Fibroblast of the conjunctiva (primary cell): ENCODE measurements at places on chromosomes 16 and 17.

GRCh38 chr16:47946092-47946491, 209.7 kb downstream of the ABCC12 start:
- no peak for DNase-seq

- DNase-seq = peak; percentile 5
Observed at GRCh38 chr17:14792746-14793145, 472.4 kb downstream of the PMP22 start.

DNA sequence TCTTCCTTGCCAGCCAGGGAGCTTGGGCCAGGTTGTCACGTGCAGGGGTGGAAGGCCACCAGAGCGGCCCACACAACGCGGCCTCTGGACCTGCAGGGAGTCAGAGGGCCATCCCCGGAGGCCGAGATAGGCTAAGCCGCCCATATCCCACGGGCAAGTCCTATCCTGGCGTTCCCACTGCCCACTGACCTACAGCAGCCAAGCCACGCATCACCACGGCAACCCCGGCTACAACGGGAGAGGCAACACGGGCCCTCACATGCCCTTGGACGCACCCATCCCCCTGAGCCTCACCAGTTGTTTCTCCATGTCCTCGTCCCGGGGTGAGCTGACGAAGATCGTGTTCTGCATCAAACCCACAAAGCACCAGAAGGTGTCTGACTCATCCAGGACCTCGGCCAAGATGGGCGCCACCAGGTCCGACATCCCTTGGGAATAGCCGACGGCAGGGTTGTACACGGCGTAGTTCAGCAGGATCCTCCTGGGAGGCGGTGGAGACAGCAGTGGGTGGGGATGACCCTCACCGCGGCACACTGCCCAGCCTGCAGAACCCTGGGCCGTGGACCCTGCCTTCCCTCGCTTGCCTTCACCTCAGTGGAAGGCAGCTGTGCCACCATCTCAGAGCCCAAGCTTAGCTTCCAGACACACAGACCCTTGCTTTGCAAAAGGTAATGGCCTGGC, 88.2 kb downstream of the TBC1D16 start:
- DNase-seq = no peak

DNA sequence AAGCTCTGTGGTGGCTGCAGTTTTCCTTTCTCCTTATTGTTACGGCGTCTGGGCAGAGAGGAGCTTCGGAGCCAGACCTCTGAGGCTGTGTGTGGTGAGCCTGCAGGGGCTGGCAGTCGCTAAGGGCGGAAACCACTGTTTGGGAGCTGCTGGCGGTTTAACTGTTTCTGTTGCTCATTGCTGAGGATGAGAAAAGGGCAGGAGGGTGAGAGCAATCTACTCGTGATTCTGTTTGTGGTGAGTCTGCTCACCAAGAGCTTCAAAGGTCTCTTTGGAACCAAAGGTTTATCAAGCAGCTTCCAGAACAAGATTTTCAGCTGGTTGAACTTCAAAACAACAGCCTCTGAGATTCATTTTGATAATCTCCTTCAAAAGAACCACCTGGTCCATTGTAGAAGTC, 143.9 kb downstream of the ANKFN1 start:
- no peak for DNase-seq

DNA sequence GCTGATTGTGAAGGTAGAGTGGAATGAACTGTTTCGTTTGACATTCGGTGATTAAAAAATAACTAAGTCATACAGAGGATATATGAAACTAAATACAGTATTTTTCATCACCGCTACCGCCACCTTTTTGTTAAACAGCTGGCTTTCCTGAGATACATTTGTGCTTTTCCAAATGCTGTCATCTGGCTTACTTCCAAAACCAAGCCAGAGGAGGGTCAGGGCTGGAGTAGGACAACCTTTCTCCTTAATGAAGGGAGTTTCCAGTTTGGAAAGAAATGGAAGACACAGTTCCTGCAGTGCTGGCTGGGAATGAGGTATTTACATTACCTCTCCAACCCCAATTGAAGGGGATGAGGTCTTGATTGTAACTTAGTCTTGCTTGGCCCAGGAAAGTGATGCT, 3.2 kb downstream of the TNRC6C start:
- DNase-seq = no peak

DNA sequence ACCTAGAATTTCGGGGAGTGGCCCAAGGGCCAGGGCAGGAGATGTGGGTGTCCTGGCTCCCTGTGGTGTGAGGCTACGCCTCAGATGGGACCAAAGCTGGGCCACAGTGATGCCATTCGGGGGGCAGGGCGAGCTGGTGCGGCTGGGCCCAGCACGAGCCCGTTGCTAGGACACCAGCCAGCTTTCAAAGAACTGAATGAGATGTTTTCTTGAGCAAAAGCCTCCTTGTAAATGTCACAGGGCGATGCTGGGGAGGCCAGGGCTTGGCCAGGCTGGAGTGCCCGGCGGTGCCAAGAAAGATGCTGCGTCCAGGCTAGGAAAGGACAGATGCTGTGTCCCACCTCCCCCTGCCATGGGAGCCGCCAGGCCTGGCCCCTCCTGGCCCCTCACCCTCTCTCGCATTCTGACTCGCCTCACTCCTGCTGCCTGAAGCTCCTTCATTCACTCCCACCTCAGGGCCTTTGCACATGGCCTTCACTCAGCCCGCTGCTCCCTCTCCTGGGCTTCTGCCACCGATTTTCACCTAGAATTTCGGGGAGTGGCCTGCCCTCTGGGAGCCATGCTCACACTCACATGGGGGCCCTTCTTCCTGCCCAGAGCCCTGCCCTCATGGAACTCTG, 39.1 kb downstream of the CPNE2 start:
- DNase-seq = no peak

DNA sequence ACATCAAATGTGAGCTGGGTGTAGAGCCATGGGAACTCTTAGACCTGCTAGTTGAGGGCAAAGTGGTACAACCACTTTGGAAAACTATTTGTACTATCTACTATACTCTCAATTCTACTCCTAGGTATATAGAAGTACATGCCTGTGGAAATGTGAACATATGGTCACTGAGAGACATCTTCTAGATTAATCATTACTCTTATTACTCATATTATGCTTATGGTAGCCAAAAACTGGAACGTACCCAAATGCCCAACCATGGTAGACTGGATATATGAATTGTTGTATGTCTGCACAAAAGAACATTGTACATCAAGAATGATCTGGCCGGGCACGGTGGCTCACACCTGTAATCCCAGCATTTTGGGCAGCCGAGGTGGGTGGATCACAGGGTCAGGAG, 2.7 kb downstream of the WDR45B start:
- no peak for DNase-seq

- DNase-seq = no peak
Observed at GRCh38 chr16:69477546-69477945, 53.1 kb downstream of the CYB5B start.

- DNase-seq = no peak
Observed at GRCh38 chr17:56173958-56174835, 20.9 kb downstream of the ANKFN1 start.

DNA sequence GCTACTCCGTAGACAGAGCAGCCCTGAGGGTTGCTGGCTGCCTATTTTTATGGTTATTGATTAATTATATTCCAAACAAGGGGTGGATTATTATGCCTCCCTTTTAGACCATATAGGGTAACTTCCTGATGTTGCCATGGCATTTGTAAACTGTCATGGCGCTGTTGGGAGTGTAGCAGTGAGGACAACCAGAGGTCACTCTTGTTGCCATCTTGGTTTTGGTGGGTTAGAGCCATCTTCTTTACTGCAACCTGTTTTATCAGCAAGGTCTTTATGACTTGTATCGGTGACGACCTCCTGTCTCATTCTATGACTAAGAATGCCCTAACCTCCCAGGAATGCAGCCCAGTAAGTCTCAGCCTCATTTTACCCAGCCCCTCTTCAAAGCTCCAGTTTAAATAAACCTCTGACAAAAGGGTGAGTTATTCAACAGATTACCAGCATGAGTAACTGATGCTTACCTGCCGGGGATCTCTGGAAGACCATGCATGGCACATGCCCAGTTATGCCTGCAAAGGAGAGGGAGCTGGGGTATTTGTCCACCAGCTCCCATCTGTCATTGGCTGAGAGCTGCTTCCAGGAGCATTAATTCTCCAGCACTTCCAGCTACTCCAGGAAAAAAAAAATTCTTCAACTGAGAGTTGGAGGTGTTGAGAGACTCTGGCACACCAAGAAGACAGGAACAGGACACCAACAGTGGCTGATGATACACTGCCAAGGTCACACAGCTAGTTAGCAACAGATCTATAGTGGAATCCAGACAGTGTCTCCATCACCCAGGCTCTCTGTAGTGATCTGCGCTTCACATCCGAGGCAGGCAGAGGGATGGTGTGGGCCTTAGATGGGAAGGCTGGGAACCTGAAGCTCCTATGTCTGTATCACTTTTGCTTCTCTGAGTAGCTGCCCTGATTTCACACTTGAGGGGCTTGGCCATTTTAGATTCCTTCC, 36.6 kb upstream of the IL21R start:
- DNase-seq = no peak

- no peak for DNase-seq
Observed at GRCh38 chr17:41982026-41982760, 15.6 kb downstream of the CNP start.

DNA sequence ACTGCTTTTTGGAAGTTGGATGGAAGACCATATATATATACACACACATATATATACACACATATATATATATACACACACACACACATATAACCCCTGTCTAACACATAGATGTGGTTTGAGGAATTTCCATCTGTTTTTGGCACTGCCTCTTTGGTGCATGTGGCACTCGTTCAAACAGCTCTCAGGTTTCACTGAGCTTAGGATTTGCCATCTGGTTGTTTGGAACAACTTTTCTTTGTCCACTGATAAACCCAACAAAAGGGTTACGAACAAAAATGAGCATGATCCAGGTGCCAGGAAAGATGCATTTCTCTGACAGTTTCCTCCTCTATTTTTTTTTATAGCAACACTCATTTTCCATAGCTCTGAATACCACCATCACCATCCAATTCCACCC, 14.6 kb upstream of the KCNJ16 start:
- DNase-seq = peak; percentile 30

- DNase-seq = no peak
Observed at GRCh38 chr17:75629157-75629556, 4.1 kb upstream of the SMIM5 start.

- no peak for DNase-seq
Observed at GRCh38 chr17:80929449-80929848, 62.2 kb upstream of the CHMP6 start.

DNA sequence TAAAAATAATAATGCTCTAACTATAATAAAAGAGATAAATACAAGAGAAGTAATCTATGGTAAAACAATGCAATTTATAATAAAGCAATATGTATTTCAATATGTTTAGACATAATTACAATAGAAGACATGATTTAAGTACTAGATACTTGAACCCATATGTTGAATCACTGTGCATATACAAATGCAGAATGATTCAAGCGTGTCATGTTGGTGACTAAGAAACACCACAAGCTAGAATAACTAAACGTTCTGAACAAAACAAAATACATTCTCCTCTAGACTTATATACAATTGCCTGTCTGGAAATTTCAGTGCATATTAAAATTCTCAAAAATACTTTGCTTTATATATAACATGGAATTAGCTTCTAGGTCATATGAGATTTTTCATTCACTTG, 11.2 kb downstream of the TADA2A start:
- DNase-seq = no peak

- DNase-seq = no peak
Observed at GRCh38 chr17:13678841-13679240, 77.1 kb upstream of the HS3ST3A1 start.

- no peak for DNase-seq
Observed at GRCh38 chr16:64773638-64774037, 348.2 kb downstream of the CDH11 start.

- DNase-seq = no peak
Observed at GRCh38 chr17:70644096-70644495, 474.8 kb downstream of the KCNJ2 start.

DNA sequence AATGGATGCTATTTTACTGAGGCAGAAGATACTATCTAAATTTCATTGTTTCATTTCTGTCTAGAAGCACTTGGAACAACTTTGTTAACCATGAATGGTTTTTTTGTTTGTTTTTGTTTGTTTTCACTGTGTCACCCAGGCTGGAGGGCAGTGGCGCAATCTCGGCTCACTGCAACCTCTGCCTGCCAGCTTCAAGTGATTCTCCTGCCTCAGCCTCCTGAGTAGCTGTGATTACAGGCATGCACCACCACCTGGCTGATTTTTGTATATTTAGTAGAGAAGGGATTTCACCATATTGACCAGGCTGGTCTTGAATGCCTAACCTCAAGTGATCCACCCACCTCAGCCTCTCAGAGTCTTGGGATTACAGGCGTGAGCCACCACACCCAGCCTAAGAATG, 40.5 kb downstream of the ABHD15 start:
- no peak for DNase-seq

DNA sequence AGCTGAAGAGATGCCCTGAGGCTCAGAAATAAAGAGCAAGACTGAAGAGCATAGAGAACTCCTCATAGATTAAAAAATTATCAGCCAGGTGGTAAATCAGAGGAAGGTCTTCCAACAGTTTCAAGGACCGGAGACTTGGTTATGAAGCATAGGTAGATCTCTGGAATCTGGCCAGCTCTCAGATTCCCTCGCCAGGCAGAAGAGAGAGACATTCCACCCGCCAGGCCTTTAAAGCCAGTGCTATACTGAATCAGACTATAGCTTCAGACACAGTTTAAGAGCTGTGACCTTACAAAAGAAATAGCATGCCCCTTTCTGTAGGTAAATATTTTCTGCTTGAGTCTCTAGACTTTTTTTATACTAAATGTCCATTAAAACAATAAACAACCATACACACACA, 70.3 kb downstream of the NFATC3 start:
- DNase-seq = no peak

- no peak for DNase-seq
Observed at GRCh38 chr17:38604479-38605403, 1.0 kb downstream of the SRCIN1 start.

DNA sequence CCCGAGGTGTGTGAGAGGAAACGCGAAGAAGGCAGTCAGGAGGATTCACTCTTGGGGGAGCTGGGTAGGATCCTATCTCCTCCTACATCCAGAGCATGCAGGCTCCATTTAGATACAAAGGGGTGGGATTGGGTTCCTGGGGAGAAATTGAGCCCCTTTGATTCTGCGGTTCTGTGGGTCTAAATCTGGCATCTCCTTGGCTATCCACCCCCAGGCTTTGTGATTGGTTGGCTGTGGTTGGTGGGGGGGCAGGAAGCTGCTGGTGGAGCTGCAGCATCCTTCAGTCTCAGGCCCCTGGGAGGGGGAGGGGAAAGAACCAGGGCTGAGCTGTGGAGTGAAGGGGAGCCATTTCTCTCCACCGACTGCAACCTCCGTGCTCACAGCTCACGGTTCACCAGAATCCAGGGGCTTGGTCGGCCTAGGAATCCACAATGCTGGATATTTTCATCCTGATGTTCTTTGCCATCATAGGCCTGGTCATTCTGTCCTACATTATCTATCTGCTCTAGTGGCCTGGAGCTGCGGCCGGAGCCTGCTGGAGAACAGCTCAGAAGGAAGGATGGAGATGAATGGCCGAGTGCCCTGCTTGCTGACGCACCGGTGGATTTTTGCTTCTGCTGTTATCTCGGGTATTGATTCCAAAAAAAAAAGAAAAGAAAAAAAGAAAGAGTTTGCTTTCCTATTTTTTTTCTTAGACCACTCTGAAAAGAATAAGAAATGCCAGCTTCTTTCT, at the start of gene LASP1NB:
TSS of gene LASP1NB (plus strand) at position 352 of the 733 bp plus-strand sequence.
- DNase-seq = no peak
